ENCODE measurements at places on chromosomes 13 and 19. TPM values are rescaled to one million over a fixed set of nuclear protein-coding genes. Genes with fewer than 3 reads are reported as not detected.

DNA sequence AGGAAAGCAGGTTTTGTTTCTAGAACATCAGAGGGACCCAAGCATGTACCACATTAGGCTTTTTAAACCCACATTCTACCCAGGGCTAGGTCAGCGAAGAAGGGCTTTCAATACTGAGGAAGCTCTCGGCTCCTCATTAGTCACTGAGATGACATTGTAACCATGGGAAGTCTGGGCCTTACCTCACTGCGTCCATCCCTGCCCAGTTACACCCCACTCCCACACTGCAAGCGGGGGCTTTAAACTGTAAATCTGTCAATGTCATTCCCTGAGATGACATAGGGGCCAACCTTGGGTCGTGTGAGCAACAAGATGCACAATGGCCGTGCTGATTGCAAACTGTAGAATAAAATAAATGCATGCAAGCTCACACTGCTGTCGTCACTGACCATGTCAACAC lies 21.7 kb upstream of the TFDP1 start:
- no peak for DNase-seq

GRCh38 chr13:46149272-46150133 lies 32.5 kb downstream of the LCP1 start:
- DNase-seq = no peak

The ZNF480 gene
- 14.2 TPM for polyA plus RNA-seq

The ZNF772 gene
- 0.28 TPM for polyA plus RNA-seq

The CLDN10 gene
- polyA plus RNA-seq = not detected

The GIPR gene
- polyA plus RNA-seq = 26.3 TPM
